ENCODE measurements at places on chromosomes 11 and 22. TPM values are rescaled to one million over a fixed set of nuclear protein-coding genes. Genes with fewer than 3 reads are reported as not detected.

- no peak for DNase-seq
Measured at GRCh38 chr22:49031746-49032330, 795.8 kb downstream of the BRD1 start.

KDM4E gene
- 0.19 TPM for polyA plus RNA-seq

DNA sequence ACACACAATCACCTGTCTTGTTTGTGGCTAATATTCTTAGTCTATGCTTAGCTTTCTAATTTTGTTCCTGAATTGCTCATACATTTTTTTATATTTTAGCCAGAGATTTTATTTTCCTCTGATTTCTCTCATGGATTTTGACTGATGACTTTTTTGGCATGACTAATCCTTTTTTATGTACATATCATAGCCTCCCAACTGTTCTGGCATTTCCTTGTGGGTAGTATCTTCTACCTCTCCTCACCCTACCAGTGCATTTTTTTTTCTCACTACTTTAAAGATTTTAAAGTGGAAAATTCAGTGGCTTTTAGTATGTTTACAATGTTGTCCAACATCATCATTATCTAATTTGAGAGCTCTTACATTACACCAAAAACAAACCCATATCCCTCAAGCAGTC is 84.4 kb upstream of the TENM4 start:
- no peak for DNase-seq

GRCh38 chr11:77003963-77004362 is 30.2 kb upstream of the B3GNT6 start:
- DNase-seq: no peak

GRCh38 chr11:113730887-113731726 is 25.0 kb upstream of the TMPRSS5 start:
- DNase-seq: peak; percentile 51

DNA sequence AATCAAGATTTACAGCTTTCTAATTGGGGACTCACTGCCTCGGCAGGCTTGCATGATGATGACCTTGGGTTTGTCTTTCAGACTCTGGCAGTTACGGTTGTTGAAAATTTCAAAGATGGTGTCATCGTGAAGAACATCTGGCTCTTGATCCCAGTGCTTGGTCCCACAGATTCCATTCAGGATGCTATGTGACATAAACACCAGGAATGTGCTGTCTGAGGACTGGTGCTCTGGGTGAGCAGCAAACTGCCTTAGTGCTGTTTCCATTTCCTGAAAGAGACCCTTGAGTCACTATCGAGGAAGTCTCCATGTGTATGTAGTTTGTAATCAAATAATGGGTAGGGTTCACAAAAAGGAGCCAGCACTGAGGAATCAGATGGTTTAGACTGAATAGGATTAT is 7.1 kb downstream of the CASP12 start:
- no peak for DNase-seq

DNA sequence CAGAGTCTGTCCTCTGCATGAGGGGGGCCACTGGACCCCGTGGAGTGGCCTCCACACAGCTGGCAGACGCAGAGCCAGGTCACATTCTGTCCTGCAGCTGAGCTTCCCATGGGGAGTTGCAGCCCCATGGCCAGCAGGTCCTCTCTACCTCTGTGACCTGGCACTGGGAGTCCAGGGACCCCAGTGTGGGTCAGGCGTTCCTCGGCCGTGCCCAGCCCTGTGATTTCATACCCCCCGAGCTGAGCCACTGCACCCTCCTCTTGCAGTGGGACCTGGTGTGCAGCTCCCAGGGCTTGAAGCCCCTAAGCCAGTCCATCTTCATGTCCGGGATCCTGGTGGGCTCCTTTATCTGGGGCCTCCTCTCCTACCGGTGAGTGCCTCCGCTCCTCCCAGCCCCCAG is 32.2 kb upstream of the SLC22A12 start:
- no peak for DNase-seq

PGGHG gene
- 53.8 TPM for polyA plus RNA-seq

DNA sequence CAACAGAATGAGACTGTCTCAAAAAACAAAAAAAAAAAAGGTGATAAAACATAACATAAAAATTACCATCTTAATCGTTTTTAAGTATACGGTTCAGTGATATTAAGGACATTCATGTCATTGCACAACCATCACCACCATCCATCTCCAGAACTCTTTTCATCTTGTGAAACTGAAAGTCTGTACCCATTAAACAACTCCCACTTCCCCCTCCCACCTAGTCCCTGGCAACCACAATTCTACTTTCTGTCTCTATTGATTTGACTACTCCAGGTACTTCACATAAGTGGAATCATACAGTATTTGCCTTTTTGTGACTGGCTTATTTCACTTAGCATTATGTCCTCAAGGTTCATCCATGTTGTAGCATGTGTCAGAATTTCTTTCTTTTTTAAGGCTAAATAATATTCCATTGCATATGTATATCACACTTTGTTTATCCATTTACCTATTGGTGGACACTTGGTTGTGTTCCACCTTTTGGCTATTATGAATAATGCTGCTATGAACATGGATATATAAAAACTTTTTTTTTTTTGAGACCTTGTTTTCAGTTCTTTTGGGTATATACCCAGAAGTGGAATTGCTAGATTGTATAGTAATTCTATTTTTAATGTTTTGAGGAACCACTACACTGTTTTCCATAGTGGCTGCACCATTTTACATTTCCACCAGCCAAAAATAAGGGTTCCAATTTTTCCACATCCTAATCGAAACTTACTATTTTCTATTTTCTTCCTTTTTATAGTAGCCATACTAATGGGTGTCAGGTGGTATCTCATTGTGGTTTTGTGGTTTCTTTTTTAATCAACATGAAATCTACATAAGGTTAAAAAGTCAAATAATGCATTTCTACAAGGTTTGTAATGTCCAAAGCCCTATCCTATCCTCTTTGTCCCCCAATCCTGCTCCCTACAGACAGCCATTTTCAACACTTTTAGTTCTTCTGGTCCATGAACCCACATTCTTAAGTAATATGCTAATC is 23.4 kb upstream of the PIK3C2A start:
- no peak for DNase-seq

Data from large intestine (tissue), 12 donors.